ENCODE measurements at places on chromosomes 11 and 22.

DNA sequence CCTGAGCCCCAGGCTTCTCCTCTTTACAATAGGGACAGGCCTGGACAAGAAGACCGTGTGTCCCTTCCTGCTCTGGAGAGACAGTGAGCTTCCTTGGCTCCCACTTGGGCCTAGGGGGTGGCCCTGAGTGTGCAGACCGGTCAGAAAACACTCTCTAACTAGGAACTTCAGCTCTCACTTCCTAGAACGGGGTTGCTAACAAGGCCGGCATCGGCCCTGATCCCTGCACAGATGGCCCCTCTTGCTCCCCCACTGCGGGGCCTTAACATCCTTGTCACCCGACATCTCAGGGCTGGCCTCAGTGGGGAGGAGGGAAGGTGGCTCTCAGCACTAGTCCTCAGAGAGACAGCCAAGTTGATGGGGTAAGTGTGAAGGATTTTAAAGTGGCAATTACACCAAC is 406.9 kb downstream of the CTTN start:
- DNase-seq = no peak

GRCh38 chr22:44392446-44392921 is 79.7 kb upstream of the SHISAL1 start:
- DNase-seq = no peak

GRCh38 chr11:12771875-12772274 is 97.7 kb downstream of the TEAD1 start:
- no peak for DNase-seq

GRCh38 chr11:8729837-8730696 is 47.5 kb downstream of the RPL27A start:
- DNase-seq = no peak

GRCh38 chr11:121035780-121036179 is 11.9 kb downstream of the TBCEL start:
- DNase-seq = peak; percentile 23

DNA sequence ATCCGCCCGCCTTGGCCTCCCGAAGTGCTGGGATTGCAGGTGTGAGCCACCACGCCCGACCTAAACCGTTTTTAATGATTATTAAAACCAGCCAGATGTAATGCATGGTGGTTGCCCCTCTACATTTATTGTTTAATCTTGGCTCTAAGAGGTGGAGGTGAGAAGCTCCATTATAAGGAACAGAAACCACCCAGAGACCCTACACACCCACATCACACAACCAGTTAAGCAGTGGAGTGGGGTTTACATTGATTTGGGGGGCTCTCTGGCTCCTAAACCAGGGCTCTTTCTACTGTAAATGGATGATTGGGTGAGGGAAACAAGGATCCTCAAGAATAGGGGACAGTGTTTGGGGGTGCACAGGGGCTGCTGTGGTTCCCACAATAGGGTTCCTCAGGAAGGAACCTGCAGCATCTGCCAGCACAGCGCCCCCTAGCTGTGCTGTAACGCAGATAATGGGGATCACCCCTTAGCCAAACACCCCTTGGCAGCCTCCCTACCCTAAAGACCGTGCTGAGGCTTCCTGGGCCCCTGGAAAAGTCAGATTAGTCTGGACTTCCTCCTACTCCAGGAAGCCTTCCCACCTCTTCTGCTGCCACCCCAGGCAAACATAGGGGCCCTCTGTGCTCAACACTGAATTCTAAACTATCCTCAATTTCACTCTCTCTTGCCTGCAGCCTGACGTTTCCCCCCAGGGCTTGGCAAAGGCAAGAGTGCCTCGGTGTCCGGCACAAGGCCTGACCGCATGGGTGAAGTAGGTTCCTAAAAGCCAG is 2.4 kb downstream of the MPST start:
- peak; percentile 63 for DNase-seq

- DNase-seq = no peak
Measured at GRCh38 chr11:134742224-134742612, 330.2 kb upstream of the B3GAT1 start.

- peak; percentile 11 for DNase-seq
Measured at GRCh38 chr11:129115652-129116586, 76.2 kb downstream of the ARHGAP32 start.

- DNase-seq = no peak
Measured at GRCh38 chr11:27088353-27088752, 47.7 kb downstream of the BBOX1 start.

- DNase-seq = no peak
Measured at GRCh38 chr11:42526426-42526825, 785.4 kb upstream of the API5 start.

DNA sequence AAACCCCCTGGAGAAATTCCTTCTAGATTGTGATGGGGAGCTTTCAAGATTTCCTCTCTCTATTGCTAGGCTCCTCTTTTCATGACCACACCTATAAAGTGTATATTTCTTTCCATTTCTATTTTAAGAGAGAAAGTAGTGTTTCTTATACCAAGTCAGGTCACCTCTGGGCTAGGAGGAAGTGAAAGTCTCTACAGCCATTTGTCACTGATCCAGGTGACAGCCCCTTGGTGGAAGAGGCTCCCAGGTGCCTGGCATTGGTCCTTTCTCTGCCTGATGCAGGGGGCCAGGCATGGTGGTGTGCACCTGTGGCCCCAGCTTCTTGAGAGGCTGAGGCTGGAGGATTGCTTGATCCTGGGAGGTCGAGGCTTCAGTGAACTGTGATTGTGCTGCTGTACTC is 64.7 kb downstream of the DHCR7 start:
- DNase-seq = no peak

DNA sequence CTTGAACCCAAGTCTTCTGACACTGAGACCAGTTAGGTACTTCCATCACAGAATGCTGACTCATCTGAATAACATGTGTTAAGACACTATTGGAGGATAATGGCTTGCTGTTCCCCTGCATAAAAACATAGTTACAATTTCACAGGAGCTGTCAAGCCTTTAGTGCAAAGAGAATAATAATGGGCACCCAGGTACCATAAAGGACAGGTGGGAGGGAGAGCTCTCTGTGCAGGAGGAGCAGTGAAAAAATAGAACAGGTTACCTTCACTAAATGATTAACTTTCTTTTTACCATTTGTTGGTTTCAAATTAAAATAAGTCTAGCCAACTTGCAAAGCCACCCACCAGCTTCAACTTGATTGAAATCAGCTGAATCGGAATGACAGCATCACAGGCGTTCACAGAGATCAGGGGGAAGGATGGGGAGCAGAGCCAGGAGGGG is 173.2 kb downstream of the DSCAML1 start:
- DNase-seq = no peak

GRCh38 chr11:118928870-118929500 is 3.3 kb upstream of the BCL9L start:
- peak; percentile 27 for DNase-seq

DNA sequence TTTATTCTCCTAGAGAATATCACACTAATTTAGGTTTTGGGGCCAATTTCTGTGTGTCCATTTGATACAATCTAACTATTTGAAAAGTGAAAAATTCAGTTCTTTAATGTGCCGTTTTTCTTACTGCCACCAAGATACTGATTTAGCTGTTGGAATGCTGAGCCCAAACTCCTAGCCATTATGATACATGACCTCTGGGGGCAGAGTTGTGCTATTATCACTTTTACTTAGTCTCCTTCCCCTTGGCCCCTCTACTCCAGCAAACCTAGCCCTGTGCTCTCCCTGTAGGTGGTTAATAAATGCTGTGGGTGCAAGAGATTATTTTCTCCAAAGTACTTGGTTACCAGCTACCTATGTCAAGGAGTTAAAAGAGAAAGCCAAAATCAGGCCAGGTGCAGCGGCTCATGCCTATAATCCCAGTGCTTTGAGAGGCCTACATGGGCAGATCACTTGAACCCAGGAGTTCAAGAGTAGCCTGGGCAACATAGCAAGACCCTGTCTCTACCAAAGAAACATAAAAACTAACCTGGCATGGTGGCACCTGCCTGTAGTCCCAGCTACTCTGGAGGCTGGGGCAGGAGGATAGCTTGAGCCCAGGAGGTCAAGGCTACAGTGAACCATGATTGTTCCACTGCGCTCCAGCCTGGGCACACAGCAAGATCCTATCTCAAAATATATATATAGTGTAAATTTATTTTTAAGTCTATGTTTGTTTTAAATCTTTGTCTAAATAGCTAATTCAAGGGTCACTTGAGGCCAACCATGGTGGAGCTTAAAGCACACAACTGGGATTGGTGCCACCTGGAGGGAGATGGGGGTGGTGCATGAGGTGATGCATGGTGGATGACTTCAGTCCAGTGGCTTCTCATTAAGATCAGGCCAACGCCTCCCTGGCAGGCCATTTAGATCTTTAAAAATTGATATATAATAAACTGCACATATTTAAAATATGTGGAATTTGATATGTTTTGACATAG is 193.2 kb upstream of the PLET1 start:
- DNase-seq = peak; percentile 6

DNA sequence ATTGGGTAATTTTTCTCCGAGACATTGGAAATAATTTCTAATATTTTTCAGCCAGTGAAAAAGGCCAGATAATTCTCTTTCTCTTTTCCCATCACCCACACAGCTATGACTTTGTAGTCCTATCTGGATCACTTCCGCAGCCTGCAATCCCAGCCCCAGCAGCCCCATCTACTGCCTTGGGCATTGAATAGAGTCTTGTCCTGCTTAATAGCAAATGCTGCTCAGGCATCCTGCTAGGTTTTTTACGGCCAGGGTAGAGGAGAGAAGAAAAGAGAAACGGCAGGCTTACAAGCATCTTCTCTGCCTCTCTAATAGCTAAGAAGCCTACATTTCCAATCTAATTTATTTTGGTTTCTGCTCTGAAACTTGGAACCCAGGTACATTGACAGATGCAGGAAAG is 154.3 kb upstream of the B3GAT1 start:
- no peak for DNase-seq

DNA sequence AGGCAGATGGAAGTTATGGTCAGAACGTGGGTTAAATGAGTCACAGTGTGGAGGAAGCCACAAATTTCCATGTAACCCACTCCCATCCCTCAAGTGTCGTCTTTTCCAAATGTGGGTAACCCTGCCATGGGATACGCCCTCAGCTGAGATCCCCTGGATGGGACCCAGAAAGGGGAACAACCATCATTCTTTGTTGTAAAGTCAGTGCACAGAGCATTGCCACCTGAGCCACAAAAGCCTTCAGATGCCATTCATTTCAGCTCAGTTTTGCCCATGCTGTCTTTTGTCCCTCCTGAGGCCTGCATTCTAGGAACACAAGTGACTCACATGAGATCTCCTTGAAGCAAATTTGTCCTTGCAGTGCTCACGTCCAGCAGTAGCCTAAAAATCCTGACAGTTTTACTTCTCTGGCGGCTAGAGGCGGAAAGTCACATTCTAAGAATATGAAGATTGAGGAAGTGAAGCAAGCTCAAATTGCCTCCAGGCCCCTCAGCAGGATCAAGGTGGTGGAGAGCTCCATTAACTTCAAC is 30.6 kb downstream of the MMP13 start:
- no peak for DNase-seq

DNA sequence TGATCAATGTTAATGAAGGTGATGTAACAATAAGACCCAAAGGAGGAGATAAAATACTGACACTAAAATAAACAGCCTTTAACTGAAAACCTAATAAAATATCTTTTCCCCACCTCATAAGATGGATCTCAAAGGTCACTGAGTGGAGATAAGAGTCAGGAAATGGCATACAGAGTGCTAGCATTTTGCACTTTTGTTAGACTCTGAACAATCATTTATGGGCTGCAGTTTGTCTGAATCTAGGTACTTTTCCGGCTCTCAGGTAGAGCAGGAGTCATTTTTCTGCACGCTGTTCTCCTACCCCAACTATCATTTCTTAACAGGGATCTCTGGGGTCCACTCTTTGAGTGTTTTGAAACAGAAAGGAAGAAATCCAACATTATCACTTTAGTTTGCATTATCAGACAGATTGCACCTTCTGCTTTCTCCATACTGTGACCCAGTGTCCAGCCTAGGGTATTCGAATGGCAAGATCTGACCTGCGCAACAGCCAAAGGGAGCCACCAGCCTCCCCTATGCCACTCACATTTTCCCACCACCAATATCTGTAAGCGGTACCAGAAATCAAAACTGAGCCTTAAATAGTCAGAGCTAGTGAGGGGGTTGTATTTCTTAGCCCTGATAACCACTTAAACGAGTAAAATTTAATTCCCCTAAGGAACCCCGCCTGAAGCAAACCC is 863 bp downstream of the SIAE start:
- no peak for DNase-seq

- no peak for DNase-seq
Measured at GRCh38 chr22:23285734-23286133, 105.4 kb downstream of the BCR start.

GRCh38 chr11:36899800-36900199 is 301.8 kb upstream of the RAG2 start:
- DNase-seq = no peak

GRCh38 chr22:39287076-39287725 is 32.2 kb downstream of the RPL3 start:
- DNase-seq = no peak

DNA sequence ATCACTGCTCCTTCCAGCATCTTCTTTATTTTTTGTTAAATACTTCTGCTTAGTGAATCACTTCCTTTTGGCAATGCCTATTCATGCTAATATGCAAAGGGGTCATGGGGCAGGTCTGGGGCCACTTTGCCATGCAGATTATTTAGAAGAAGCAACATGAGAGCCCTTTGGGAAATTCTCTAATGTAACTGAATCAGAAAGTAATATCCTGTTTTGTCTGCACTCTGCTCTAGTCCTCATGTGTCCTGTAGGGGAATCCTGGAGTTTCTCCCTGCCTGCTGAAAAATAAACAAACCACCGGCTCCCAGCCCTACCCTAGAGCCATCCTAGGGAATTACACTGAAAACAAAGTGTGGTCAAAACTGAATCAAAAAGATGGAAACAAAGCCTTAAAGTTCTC is 176.5 kb upstream of the POU2AF2 start:
- no peak for DNase-seq

GRCh38 chr11:66687831-66688281 is 10.2 kb upstream of the RBM4B start:
- no peak for DNase-seq

DNA sequence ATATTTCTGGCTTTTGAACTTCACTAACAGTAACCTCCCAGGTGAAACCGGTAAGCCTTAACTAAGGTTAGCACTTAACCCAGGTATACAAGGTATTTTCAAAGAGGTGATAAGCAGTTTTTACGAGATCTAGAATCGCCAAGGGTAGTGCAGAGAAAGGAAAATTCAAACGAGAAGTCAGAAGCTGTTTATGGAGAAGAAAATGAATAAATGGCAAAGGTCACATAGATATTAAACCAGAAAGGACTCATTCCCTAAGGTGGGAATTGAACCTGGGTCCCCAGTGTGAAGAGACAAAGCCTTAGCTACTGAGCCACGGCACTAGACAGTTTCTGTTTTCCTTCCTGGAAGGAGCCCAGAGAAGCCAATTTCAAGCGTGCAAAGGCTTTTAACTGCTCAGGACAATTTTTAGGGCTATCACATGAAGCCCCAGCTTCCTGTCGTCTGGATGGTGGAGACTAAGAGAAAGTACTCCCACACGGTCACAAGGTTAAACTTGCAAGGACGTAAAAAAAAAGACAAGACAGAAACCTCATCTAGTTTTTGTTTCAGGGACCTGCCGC is 5.7 kb upstream of the C1QTNF6 start:
- DNase-seq = peak; percentile 58

DNA sequence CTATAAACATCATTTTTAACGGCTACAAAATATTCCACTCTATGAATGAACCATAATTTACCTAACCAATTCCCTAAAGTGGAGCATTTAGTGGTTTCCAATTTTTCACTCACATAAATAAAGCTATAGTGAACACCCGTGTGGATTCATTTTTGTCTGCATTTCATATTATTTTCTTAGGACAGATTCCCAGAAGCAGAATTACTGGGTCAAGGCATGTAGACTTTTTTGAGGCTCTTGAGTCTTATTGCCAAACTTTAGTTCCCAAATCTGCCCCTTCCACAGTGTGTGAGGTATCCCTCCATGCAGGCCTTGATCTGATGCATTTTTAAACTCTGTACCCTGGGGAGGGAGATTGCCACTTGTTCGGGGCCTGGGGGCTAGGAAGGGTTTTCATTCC is 198.2 kb downstream of the TENM4 start:
- DNase-seq = no peak

Measured in activated CD4-positive, alpha-beta T cell treated with anti-CD3 and anti-CD28 coated beads, Interleukin-2, Interleukin-4, amounts not matched to agents 100 ng/mL and 50 ng/mL, durations not matched to agents 16 hours and 8 hours (primary cell).